ENCODE measurements at places on chromosomes 11 and 22.
A peak's percentile ranks its signal among the peaks of the same experiment; 100 is the strongest.

GRCh38 chr22:42884616-42885375 is 27.7 kb upstream of the ARFGAP3 start:
- DNase-seq, result no peak

- DNase-seq, result no peak
Measured at GRCh38 chr11:119205080-119205479, 1.1 kb upstream of the CBL start.

GRCh38 chr11:2368851-2369180 is 8.3 kb upstream of the CD81 start:
- DNase-seq, result no peak

DNA sequence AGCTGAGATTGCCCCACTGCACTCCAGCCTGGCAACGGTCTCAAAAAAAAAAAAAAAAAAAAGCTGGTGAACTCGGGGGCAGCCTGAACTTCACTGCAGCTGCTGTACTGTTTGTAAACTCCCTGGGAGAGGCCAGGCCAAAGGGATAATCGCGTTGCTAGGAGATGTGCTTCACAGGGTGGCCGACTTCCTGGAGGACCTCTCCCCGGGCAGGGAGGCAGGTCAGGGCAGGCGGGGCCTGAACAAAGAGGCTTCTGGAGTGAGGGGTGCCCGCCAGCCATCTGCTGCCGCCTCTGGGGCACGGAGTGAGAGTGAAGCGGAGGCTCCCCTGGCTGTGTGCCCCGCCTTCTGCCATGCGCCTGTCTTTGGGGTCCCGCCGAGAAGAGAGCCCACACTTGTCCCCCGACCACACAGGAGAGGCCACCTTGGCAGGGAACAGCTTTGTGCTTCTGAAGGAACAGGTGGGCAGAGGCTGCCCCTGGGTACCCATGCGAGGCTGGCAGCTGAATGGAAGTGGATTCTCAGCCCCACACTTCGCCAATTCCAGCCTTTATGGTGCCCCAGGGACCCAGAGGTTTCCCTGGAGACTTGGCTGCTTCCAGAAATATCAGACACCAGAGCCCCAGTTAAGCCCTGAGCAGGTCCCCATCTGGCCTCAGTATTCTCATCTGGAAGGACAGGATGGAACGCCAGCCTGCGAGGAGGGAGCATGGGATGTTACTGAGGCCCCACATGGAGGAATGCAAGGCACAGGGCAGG is 29.6 kb downstream of the TMEM184B start:
- peak; percentile 77 for DNase-seq

- peak; percentile 13 for DNase-seq
Measured at GRCh38 chr11:120001178-120002090, 136.5 kb downstream of the TRIM29 start.

DNA sequence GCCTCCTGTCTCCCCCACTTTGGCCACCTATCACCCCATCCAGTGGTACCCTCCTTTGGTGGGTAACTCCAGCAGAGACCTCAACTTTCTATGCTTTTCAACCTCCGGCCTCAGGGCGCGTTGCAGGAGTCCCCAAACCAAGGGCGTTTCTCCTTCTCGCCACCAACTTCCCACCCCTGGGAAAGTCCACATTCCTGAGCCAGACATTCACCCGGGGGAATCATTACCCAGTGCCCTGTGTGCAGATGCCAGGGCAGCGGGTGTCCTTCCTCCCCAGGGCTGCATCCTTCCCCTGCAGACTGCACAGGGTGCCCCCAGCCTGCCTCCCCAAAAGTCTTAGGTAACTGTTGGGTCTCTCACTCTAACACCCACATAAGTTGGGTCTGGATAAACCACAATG is 26.4 kb downstream of the MYEOV start:
- no peak for DNase-seq

GRCh38 chr11:13343067-13343466 is 65.5 kb downstream of the BMAL1 start:
- no peak for DNase-seq

DNA sequence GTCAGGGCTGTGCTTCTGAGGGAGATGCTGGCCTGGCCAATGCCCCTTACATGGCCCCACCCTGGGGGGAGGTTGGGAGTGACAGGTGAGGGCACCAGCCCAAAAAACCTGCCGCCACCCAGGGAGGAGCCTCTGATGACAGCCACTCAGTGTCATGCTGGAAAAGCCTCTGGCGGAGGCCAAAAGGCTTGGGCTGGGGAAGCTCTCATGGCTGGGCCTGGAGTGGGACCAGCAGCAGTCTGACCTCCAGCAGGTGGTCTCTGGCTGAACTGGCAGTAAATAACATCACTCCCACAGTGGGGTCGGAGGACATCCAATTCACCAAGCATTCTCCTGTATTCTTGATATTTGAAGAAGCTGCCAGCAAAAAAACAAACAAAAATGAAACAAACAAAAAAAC is 20.1 kb downstream of the FGF3 start:
- no peak for DNase-seq

- no peak for DNase-seq
Measured at GRCh38 chr22:37747080-37747714, 50.3 kb downstream of the TRIOBP start.

- DNase-seq, result no peak
Measured at GRCh38 chr22:46935506-46936377, 173.3 kb downstream of the TBC1D22A start.

DNA sequence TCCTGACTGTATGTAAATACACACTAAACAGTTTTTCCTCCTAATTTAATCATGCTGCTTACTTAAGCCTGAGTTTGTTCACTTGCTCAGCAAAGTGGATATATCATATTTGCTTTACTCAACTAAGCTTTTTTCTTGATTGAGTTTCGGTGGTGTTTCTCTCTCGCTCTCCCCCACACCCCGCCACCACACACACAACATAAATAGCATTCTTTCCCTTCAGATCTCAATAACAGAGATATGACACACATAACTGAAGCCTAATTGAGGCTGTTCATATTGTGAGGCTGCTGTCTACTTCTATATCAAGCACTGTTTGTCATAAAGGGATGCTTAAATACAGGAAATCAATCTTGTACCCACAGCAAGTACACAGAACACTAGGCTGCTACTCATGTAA is 364.9 kb downstream of the FAT3 start:
- DNase-seq, result no peak

- DNase-seq, result no peak
Measured at GRCh38 chr11:76820184-76820566, 37.0 kb downstream of the TSKU start.

DNA sequence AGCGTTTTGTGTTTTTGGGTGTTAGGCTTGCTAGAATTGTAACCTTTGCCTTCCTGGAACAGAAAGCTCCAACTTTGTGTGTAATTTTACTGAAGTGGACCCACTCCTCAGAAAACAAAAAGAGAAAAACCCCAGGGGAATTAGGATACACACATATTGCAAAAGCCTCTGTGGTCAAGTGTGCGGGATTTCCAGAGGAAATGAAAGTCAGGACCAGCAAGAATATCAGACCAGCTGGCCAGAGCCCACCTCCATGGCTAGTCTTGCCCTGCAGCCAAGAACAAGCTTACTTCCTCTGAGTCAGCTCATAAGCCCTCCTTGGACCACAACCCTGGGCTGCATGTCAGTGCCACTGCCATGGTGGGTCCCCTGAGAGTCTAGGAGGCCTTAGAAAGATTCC is 37.0 kb upstream of the FTH1 start:
- DNase-seq, result no peak

DNA sequence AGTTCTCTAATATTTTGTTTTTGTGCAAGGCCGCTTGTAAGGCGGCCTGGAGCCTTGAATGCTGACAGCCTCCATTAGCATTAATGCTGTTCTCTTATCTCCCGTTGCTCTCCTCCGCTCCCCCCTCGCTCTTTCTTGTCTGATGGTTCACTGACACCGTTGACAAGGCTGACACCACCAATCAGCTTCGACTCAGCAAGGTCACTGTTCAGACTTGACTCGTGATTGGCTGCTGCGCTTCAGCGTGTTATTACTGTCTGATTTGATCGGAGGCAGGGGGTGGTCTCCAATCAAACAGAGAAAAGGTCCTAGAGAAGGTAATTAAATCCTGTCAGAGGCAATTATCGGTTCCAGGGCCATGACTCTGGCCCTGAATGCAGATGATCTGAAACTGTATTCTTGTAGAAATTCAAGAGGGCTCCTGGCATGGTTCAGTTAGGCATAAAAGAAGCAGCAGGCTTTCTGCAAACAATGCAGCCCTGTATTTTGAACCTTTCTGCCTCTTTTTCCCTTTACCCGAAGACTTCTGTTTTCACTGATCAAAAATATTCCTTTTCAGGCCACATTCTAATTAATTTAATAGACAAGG is 49.3 kb upstream of the MPPED2 start:
- no peak for DNase-seq

DNA sequence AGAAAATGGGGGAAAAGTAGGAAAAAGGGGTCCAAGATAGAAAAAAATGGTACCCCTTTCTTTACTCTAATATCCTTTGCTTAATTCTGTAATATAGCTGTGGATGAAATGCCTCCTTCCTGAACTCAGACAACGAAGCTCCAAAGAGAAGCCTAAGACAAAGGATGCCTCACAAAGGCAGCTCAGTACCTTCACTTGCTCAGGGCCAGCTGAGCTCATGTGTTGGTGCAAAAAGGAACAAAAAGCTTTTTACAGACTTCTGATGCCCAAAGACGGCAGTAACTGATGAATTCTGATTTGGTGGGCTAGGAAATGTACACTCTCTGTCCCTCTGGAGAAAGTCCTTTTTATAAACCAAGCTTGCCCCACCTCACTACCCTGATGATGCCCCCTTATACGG is 77.5 kb downstream of the DENND5A start:
- no peak for DNase-seq

- DNase-seq, result peak; percentile 22
Measured at GRCh38 chr22:38177926-38178604, 3.6 kb downstream of the PLA2G6 start.

DNA sequence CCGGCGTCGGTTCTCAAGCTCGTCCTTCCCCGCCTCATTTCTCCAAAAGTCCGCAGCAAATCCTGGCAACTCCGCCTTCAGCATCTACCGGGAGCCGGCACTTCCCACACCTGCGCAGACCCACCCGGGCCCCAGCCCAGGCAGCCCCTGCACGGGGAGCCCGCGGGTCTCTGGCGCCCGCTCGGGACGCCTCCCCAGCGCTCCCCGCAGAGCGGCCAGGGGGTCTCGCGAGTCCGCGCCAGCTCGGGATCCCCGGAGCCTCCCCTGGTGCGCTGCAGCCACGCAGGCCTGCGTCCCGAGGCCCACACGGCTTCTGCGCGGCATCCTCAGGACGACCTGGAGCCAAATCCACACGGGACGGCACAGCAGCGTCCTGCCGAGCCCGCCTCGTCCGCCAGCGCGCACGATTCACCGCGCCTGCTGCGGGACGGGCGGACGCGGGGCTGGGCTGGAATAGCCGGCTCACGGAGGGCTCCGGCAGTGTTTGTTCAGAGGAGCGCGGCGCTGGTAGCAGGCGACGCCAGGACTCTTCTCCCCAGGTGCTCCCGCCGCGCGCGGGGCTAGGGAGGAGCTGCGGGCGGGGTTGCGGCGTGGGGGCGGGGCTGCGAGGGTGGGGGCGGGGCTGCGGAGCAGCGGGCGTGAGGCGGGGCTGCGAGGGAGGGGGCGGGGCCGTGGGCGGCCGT is 816 bp upstream of the PHRF1 start:
- no peak for DNase-seq

DNA sequence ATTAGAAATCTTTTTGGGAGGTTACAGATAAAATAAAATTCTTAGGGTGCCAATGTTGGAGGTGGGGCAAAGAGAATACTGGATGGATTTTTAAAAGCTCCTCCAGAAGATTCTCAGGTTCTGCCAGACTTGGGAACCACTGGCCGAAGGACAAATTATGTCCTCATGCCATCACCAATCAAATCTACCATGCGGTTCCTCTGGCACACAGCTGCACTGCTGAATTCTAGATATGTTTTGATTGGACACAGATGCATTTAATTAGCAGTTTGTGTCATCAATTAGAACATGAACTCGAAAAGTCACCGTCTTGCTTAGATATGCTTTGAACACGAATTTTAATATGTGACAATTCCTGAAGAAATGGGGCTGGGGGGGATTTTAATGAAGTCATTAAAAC is 1269.2 kb downstream of the LRRC4C start:
- DNase-seq, result no peak

GRCh38 chr22:18115906-18116371 is 5.3 kb downstream of the TUBA8 start:
- no peak for DNase-seq

- no peak for DNase-seq
Measured at GRCh38 chr11:130527636-130528297, 79.3 kb downstream of the ADAMTS15 start.

- DNase-seq, result no peak
Measured at GRCh38 chr11:85828640-85828978, 17.7 kb upstream of the SYTL2 start.

- no peak for DNase-seq
Measured at GRCh38 chr11:112652786-112653390, 308.3 kb upstream of the NCAM1 start.

All from DMS79 treated with DMSO at 0.1 percent for 48 hours (cell line).